ACHN (cell line): ENCODE measurements at places on chromosomes 11 and 22.

- no peak for DNase-seq
These were observed 8.8 kb downstream of the FOXRED2 start for GRCh38 chr22:36497910-36498665.

GRCh38 chr11:122240638-122241037, 124.6 kb upstream of the BLID start:
- no peak for DNase-seq

GRCh38 chr11:116811194-116811593, 11.9 kb downstream of the APOA4 start:
- DNase-seq: no peak

DNA sequence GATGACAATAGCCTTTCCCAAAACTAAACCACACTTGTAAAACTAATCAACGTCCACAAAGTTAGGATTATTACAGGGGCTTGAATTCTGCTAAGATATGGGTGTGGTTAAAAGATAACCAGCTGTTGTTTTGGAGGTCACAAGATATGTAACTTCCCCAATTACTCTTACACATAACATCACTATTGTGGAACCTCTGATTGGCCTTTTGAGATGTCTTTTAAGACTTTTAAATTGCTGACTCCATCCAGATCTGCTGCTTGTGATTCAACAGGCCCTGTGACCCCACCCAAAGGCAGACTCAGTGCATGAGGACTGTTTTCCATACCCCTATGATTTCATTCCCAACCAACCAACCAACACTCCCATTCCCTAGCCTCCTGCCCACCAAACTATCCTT, 893.9 kb downstream of the OPCML start:
- DNase-seq: no peak

GRCh38 chr11:133692126-133692934, 153.0 kb downstream of the SPATA19 start:
- no peak for DNase-seq

DNA sequence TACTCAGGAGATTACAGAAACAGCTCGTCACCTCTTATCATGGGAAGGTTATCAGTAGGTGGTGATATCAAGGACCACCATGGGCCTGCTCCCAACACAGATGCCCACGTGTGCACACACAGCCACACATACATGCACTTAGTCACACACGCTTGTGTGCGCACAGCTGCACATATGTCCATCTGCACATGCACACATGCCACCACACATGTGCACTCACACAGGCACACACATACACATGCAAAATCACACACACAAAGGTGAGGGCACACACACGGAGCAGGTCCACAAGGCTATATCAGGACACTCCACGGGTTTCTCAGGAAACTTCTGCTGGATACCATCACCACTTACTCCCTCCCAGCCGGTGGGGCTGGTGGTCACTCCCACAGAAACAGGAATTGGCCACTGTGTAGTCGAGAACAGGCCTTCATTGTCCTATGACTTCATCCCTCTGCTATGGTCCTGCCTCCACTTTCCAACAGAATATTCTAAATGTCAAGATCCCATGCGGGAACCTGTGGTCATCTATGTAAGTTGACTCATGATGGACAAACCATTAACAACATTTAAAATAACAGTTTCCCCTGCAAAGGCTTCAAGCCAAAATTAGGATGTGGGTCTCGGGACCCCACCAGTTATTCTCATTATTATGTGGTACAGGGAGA, 2.2 kb downstream of the C11orf24 start:
- DNase-seq: no peak

GRCh38 chr11:90468923-90469322, 246.1 kb upstream of the CHORDC1 start:
- DNase-seq: peak; percentile 84

GRCh38 chr11:116727990-116728389, 44.8 kb downstream of the BUD13 start:
- no peak for DNase-seq
